Skeletal muscle cell (primary cell): ENCODE measurements at places on chromosomes 7 and 10.
A peak's percentile ranks its signal among the peaks of the same experiment; 100 is the strongest.

DNA sequence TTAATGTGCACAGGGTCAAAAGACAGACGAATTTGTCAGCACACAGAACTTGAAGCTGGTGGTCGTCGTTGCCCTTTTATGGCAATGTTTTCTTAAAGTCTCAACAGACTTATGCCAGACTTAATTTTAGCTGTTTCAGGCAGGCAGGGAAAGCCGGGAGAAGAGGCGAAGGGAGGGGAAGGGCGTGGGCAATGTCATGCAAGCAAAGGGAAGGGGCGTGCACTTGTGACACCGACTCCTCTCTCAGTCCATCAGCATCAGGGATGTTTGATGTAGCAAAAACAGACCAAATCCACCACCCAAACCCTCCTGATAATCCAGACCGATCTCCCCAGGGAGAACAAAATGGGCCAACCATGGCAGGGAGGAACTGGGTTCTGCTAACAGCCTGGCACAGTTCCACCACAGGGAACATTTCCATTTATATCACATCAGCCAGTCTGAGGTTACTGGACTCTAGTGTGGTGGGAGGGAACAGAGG lies 118.1 kb upstream of the RHEB start:
- no peak for DNase-seq

- no peak for DNase-seq
Measured at GRCh38 chr10:27687326-27687725, 58.3 kb downstream of the MKX start.

DNA sequence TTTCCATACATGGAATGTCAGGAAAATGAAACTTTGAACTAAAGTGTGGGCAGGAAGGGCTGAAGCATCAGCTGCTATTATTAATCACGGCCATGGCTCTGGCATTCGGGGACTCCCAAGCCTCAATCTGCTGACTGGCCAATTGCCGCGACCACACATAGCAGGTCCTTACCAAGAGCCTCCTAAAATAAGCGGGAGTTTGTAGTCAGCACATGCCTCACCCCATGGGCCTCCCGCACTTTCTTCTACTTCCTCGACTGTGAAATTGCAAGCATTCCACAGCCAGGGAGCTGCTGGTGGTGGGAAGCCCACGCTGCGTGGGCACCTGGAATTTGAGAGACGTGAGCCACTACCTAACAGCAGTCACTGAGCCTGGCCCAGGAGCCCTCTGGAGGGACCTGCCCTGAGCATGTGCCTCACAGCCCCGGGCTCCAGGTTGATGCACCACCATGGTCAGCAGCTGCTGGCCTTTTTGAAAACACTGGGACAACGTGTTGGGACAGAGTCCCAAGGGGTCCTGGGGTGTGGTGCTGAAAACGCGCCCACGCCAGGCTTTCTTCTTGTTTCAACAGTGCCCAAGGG lies 211.4 kb downstream of the TNS3 start:
- DNase-seq, result no peak

- DNase-seq, result no peak
Measured at GRCh38 chr10:101321073-101321472, 32.9 kb upstream of the BTRC start.

GRCh38 chr10:80122746-80123145 lies 9.8 kb upstream of the PLAC9 start:
- DNase-seq, result peak; percentile 85

GRCh38 chr10:2825841-2826240 lies 241.5 kb upstream of the PFKP start:
- DNase-seq, result no peak

- DNase-seq, result no peak
Measured at GRCh38 chr10:71268758-71269157, 50.3 kb upstream of the SLC29A3 start.

DNA sequence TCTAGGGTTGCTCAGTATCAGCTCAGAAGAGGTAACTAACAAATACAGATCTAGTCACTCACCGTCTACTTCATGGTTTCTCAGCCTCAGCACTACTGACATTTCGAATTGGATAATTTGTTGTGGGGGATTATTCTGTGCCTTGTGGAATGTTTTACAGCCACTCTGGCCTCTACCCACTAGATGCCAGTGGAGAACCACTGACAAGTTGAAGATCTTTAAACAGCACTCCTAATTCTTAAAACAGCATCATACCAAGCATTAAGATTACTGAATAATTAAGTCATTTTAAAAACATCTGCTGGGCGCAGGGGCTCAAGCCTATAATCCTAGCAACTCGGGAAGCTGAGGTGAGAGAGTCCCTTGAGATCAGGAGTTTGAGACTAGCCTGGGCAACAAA lies 82.6 kb downstream of the UPF2 start:
- no peak for DNase-seq

DNA sequence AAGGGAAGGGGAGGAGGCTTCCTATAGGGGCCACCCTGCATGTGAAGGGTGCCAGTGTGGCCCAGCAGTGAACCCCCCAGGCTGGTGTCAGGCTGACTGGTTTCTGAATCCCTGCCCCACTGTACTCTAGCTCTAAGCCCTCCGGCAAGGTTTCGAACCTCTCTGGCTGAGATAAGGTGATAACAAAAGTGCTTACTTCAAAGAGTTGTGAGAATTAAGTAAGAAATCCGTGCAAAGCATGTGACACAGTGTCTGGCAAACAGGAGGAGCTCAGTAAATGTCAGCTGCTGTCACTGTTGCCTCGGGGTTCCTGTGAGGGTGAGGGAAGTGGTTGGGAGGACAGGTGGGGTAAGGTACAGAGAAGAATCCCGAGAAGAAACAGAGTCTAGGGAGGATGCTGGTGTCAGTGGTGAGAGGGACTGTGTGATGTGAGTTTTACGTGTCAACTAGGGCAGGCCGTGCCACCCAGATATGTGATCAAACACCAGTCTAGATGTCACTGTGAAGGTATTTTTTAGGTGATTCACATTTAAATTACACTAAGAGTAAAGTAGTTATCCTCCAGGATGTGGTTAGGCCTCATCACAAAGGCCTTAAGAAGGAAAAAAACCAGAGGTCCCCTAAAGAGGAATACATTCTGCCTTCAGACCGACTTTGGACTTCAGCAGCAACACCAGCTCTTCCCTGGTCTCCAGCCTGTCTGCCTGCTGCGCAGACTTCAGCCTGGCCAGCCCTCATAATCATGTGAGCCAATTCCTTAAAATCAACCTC lies 64.4 kb downstream of the BPGM start:
- DNase-seq, result no peak

DNA sequence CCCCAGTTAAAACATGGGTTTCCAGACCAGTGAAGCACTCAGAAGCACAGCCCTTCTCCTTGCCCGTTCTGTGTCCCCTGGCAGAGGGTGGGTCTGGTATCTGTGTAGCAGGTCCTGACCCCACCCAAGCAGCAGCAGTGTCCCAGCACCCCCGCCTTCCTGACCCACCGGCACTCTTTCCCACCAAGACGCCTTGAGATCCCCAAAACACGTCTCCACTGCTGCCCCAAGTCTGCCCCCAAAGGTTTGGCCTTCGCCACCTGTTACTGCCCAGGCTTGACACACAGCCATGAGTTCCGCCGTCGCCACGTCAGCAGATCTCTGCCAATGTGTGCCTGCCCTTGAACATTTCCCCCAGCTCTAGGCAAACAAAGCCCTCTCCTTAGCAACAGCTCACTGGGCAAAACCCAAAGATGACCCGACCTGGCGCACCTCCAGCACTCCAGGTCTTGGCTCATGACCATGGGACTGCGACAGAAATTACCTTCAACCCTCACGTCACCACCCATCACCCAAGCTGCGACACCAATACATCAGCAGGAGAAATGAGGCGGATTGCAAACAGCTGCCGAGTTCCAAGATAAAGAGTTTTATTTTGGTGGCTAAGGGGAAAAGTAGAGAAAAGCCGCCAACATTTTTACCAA lies 75.6 kb downstream of the CTBP2 start:
- DNase-seq, result no peak

- DNase-seq, result no peak
Measured at GRCh38 chr7:138396251-138397070, 63.6 kb upstream of the TRIM24 start.

DNA sequence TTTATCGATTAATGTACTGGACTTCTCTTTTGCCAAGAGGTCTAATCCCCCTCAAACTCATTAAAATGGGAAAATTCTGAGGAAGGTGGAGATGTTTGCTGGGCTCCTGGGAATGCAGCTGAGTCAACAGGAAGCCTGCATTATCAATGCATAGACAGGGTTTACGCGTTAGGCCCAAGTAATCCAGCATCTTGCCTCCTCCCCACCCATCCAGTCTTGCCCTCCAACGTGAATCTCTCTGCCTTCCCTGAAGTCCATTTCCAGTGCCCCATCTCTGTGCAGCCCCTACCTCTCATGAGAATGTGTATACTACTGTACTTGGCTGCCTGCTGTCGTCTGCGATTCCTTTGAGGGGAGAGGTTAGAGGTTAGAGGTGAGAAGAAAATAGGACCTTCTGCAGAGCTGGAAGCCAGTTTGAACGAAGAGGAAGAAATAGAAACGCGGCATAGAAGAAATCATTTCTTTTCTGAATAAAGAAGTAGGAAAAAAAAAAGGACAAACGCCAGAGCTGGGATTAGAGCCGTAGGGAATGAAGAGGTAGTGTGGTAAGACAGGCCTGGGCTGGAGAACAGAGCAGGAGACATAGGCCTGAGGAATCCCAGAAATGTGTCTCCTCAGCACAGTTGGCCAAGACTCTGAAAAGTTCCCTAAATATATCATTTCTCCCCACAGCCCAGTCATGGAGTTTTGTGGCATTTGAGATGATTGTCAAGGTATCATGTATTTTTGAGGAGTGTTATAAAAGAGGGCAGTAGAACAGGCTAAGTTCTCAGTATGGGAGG lies 75.6 kb downstream of the MYOF start:
- no peak for DNase-seq

GRCh38 chr7:541661-542060 lies 22.0 kb upstream of the PDGFA start:
- DNase-seq, result no peak

GRCh38 chr10:112213098-112213823 lies 29.7 kb upstream of the GPAM start:
- DNase-seq, result no peak

- no peak for DNase-seq
Measured at GRCh38 chr7:67841896-67842295, 845.3 kb downstream of the TYW1 start.

DNA sequence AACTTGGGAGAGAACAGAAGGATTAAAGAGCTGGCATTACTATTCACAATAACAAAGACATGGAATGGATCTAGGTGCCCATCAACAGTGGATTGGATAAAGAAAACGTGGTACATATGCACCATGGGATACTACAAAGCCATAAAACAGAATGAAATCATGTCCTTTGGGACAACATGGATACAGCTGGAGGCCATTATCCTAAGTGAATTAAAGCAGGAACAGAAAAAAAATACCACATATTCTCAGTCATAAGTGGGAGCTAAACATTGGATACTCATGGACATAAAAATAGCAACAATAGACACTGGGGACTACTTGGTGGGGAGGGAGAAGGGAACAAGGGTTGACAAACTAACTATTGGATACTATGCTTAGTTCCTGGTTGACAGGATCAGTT lies 133.2 kb upstream of the ITGB1 start:
- DNase-seq, result no peak

DNA sequence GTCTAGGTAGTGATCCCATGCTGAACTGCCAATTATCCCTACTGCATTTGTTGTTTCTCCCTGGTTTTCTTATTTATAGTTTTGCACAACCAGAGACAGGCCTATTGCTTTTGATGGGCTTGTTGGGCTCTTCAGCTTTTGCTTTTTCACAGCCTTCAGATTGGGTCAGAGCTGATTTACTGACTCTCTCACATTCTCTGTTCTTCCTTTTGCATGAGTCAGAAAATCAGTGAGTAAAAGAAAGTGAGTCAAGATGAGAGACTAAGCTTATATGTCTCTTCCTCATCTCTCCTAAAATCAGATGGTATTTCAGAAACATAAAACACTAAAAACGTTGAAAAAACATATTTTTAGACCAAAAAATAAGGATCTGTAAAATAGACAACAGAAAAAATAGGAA lies 1135.4 kb downstream of the XPNPEP1 start:
- peak; percentile 45 for DNase-seq

DNA sequence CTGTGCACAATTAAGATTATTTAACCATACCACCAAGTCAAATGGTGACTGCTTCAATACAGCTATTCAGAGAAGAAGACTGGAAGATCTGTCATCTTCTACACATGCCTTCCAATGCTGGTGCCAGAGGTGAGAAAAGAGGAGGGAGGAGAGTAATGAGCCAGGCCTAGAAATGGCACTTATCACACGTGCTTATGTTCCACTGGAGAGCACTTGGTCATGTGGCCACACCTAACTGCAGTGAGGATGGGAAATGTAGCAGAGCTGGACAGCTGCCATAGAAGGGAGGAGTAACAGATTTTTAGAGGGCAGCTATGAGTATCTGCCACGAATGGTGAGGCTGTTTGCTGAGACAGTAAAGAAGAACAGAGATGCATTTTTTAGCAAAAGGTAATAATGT lies 77.1 kb downstream of the MPLKIP start:
- peak; percentile 3 for DNase-seq

DNA sequence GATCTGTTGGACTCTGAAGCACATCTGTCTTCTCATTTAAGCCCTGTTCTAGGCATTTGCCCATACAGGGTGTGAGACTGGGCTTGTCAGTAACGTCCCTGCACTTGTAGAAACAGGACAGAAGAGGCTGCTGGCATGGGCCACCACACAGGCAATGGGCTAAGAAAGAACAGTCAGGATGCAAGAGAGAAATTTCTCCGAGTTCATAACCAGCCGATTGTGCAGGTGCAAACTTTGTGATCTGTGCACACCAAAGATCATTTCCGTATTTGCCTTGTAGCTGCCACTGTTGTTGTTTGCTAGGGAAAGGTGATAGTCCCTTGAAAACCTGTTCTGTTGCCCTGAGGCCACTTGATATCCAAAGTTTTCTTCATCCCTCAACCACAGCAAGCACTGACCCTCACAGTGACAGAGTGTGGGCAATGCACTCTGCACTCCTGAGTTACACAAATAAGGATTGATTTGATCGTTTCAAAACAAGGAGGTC lies 20.3 kb downstream of the KLF6 start:
- DNase-seq, result no peak

- DNase-seq, result no peak
Measured at GRCh38 chr10:87667493-87667892, 7.8 kb downstream of the PAPSS2 start.

DNA sequence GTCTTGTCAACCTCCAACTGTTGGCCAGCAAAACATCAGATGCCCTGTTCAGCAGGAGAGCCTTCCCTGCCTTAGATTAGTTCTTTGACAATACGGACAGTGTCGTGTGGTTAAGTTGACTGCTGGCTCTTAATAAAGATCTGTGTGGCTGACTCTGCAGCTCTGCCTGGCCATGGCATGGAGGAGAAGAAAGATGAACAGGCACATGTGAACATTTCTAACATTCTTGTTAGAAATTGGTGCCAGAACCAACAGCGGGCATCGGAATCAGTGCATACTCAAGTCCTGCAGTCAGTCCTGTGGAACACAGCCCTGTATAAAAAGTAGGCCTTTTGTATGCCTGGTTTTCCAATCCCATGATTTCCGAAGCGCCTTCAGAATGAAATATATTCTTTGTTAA lies 455.6 kb downstream of the POM121L12 start:
- peak; percentile 24 for DNase-seq

- no peak for DNase-seq
Measured at GRCh38 chr10:31754803-31755624, 173.6 kb downstream of the ARHGAP12 start.

- no peak for DNase-seq
Measured at GRCh38 chr10:84908491-84908890, 580.1 kb downstream of the CCSER2 start.

GRCh38 chr7:93923296-93923695 lies 1.8 kb downstream of the GNG11 start:
- DNase-seq, result no peak
